ENCODE measurements at places on chromosomes 16 and 17. TPM values are rescaled to one million over a fixed set of nuclear protein-coding genes. Genes with fewer than 3 reads are reported as not detected.

The DPEP3 gene
- not detected for total RNA-seq

The KRTAP1-5 gene
- 2.2 TPM for total RNA-seq

The DNASE1 gene
- total RNA-seq, result 27.6 TPM

The SAMD14 gene
- total RNA-seq, result 2.2 TPM

The KCNG4 gene
- total RNA-seq, result not detected

The SYNGR3 gene
- total RNA-seq, result 4.8 TPM

The STX1B gene
- total RNA-seq, result 2.6 TPM

The CFAP52 gene
- 0.33 TPM for total RNA-seq

The KRT32 gene
- not detected for total RNA-seq

The KCNH4 gene
- under 0.01 TPM for total RNA-seq

The CBFB gene
- total RNA-seq, result 53.4 TPM

The CDH5 gene
- total RNA-seq, result not detected

The MYH2 gene
- total RNA-seq, result not detected

The PFAS gene
- total RNA-seq, result 14.6 TPM

The RUNDC1 gene
- 6.8 TPM for total RNA-seq

The LYRM9 gene
- 22.7 TPM for total RNA-seq

The GAS2L2 gene
- not detected for total RNA-seq

The MT1M gene
- 5.1 TPM for total RNA-seq

The MYH1 gene
- not detected for total RNA-seq

The HIGD1B gene
- total RNA-seq, result not detected

The PTX4 gene
- 0.29 TPM for total RNA-seq

The HEATR9 gene
- total RNA-seq, result not detected

The KRT25 gene
- total RNA-seq, result not detected

The INO80E gene
- total RNA-seq, result 19.7 TPM

The IL17C gene
- total RNA-seq, result not detected

The RPL38 gene
- total RNA-seq, result 1,211 TPM

The CHST5 gene
- 0.15 TPM for total RNA-seq

The PHOSPHO1 gene
- 0.33 TPM for total RNA-seq

The STH gene
- total RNA-seq, result not detected

The CLEC3A gene
- total RNA-seq, result not detected

The USP7 gene
- total RNA-seq, result 56.4 TPM

The UBN1 gene
- 31.3 TPM for total RNA-seq

The GNAO1 gene
- under 0.01 TPM for total RNA-seq
